IMR-90 (cell line): ENCODE measurements at places on chromosomes 1 and 21.

DNA sequence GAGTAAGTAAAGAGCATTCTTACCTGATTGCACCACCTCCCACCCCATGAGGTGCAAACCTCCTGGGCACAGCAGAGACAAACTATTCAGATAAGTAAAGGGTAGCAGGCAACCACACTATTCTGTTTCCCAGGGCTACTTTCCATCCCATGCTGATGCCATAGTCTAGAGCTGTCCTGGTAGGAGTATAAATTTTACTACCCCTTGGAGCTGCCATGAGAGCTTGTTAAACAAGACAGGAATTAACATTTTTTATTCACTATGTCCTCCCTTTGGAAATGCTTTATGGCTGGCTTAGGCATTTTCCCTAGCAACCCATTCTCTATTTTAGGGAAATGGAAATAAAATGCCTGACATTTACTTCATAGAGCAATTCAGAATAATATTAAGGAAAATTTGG, 324.6 kb upstream of the USP25 start:
- DNase-seq: no peak

- DNase-seq: no peak
These were observed 345.2 kb upstream of the CAMK1G start for GRCh38 chr1:209238356-209238755.

GRCh38 chr1:53123453-53124140, 18.8 kb downstream of the SLC1A7 start:
- DNase-seq: peak; percentile 66

DNA sequence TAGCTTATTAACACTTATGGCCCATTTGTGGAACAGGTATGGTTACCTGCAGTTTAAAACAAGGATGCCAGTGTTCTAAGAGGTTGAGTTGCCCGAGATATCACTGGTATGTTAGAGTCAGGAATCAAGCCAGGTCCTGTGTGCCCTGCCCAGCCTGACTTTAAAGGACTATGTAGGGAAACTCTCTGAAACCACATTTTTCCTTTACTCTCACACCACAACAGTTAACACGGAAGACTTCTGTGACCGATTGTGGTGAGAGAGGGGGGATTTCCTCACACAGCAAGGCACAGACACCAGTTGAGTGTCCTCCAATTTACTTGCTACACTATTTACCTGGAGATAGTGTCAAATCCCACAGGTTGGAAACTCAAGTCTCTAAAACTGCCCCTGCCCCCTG, 47.8 kb downstream of the UCK2 start:
- DNase-seq: no peak

DNA sequence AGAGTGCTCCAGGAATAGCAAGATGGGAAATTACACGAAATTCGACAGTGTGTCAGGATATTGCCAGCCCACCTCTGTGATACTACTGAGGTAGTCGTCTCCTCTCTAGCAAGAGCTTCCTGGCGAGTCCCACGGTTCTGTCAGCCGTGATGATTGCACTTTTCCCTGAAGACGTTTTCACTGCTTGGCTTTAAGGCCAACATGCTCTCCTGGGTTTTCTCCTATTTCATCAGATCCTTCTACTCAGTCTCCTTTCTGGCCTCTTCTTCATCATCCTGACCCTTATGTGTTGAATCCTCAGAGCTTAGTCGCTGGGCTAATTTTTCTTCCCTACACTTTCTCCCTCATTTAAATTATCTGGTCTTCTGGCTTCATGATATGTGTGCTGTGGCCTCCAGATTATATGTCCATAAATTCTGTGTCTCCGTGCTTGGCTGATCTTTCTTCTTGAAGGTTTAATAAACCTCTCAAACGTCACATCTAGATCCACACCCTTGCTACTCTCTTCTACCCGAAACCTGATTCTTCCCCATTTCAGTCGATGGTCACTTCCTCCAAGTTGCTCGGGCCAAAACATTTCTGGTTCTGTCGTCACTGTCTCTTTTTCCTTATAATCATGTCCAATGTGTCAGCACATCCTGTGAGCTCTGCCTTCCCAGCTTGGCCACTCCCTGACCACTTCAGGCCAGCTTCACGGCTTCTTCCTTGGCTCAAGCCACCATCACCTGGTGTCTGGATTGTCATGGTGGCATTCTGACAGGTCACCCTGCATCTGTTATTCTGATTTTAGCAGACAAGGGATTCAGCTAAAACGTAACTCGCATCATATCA, 12.2 kb downstream of the OR2B11 start:
- no peak for DNase-seq

DNA sequence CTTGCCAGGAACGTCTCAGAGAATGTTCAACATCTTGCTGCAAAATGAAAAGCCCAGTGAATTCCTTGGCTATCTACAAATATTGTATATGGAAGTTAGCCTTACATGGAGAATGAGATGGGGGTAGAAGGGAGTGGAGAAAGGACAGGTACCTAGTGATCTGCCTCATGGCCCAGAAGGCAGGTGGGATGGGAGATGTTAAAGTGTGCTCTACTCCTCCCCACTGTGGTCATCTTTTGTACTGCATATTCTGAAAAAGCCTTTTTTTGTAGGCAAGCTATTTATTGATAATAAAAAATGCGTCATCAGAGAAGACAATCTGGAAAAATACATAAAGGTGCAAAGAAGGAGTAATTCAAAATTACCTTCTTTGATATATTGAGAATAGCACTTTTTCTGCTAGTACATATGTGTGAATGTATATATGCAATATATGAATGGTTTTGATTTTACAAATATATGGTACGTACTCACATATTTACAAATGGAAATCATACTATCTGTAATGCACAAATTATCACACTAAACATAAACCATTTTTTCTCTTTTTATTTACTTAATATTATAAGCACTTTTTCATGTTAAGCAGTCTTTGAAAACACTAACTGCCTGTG, 19.1 kb upstream of the SLC5A9 start:
- DNase-seq: peak; percentile 22

- no peak for DNase-seq
These were observed 2.2 kb downstream of the PGBD5 start for GRCh38 chr1:230423951-230424350.

DNA sequence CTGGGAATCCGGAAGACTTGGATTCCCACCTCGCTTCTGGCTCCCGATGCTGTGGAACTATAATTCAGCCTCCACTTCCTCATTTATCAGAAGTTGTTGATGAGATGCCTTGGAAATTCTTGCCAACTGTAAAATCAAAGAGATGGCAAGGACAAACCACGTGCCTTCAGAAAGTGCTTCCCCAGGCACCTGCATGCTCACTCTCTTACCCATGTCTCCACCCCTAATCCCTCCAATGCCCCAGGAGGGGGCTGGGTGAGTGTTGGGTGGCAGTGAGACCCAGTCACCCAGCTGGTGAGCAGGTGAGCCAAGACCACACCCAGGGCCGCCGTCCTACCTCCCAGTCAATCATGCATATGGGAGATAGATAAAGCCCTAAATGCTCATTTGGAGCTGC, 160.8 kb downstream of the PSMG1 start:
- no peak for DNase-seq

DNA sequence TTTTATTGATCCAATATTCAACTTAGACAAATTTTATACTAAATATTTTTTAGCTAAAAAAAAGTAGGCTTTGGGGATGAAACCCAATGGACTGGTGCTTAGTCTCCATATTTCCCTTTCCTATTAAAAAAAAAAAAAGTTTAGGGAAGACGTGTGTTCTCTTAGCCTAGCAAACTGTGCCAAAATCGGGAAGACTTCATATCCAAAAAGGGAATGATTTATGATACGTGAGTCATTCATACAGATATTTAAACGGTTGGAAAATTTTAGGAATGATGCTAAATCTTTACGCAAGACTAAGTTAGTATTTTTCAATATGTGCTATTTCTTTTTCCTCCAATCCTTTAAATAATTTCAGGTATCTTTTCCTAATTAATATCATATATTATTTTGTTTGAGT, 50.7 kb downstream of the SPATA17 start:
- DNase-seq: no peak

GRCh38 chr21:46038871-46039397, 57.4 kb downstream of the COL6A1 start:
- DNase-seq: peak; percentile 83

DNA sequence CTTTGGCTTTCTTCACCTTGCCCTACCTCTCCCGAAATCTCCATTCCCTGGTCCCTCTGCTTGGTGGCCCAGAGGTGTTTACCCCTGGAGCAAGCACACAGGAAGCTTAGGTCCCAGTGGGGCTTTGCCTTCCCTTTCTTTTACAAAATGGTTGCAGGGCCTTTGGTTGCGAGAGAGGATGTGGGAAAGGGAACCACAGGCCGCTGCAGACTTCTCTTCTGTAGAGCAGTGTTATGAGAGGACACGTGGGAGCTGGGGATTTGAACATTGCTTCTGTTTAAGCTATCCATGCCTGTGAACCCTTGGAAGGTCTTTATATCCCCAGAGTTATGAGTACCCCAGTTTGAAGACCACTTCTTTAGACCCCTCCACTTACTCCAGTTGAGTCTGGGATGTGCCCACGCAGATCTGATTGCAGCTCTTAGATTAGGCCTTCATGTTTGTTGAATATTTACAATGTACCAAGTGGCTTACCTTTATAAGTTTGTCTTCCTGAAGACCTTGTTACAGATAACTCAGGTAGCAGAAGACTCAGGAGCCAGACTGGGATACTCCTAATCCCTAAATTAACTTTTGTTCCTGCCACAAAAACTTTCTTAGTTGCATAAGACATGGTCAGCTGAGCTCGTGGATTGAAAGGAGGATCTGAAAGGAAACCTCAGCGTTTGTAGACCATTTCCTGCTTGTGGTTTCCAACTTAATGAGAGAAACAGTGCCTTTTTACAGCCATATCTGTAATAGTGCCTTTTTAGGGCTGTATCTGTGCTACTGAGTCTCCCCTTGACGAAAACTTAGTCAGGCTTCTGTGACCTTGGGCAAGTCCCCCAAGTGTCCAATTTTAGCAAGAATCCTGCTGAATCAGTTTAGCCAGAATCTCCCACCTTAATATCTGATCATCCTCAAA, 21.9 kb upstream of the IVNS1ABP start:
- no peak for DNase-seq

DNA sequence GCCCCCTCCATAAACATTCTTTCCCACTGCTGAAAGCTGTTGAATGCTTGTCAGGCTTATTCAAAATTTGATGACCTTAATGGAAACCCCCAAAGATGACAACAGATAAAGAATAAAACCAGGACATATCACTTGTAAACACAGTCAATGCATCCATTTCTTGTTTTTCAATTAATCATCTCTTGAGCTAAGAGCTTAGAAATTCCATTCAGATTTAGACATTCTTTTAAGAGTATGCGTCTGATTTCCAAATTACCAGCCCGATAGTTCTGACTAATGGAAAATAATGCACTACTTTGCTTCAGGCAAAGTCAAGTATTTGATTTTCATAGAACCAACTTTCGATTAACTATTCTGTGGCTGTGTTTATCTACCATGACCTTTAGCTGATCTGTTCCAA, 100.6 kb upstream of the RUNX1 start:
- peak; percentile 39 for DNase-seq

DNA sequence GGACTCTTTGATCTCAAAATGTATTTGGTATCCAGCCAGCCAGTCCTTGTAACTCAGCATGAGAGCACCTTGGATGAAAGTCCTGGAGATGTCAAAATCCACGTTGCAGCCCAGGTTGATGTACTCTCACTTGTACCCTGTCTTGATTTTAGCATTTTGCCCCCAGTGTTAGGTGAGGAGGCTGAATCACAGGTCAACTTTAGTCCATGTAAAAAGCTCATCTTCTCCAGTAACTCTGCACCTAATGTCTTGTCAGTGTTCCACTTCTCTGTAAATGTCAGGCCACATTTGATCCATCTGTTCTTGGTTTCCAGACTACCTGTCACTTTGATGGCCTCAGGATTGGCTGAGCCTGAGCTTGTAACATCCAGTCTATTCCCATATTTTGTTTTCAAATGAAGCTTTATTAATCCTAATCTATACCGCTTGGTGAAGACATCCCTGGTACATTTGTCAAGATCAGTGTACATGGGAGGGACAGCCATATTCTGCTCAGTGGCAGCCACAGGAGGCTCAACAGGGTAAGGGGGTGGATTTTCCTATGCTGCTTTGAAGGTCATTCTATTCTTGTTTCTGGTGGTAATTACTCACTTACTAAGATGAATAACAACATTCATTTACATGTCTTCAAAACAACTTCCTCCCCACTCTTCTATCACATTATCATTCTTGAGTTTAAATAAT, 24.1 kb upstream of the FCRL3 start:
- DNase-seq: no peak
